Cerebellum (tissue), 4 donors: ENCODE measurements at places on chromosomes 5 and 9.

DNA sequence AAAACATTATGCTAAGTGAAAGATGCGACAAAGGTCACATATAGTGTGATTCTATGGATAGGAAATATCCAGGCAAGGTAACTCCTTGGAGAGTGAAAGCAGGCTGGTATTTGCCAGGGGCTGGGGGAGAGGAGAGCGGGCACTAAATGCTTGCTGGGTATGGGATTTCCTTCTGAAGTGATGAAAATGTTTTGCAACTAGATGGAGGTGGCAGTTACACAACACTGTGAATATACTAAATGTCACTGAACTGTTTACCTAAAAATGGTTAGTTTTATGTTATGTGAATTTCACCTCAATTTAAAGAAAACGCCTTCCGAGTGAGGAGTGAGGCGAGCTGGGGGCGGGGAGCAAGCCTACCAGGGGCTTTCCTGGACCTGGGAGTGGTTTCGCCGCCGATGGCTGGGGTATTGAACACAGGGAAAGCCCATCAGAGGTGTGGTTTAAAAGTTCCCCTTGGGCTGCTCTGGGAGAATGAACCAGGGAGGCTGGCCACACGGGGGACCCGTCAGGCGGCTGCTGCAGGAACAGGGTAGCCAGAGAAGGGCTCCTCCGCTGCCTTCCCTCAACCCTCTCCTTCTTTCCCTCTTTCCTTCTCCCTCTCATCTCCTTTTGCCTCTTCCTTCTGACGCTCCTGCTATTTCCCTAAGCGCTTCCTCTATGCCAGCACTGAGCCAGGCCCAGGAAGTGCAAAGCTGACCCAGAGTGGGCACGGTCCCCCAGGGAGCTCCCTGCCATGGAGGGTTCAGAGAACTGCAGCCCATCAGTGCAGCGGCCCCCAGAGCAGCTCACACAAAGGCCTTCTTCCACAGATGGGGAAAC is 4.9 kb downstream of the AKNA start:
- no peak for DNase-seq

DNA sequence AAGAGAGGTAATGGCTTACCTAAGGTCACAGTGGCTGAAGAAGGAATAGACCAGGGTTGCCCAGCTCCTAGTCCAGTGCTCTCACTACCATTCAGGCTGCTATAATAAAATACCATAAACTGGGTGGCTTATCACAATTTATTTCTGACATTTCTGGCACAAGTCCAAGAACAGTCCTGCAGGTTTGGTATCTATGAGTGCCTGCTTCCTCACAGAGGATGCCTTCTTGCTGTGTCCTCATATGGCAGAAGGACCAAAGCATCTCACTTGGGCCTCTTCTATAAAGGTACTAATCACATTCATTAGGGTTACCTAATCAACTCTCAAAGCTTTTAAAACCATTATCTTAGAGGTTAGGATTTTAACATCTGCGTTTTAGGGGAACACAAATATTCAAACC is 17.2 kb downstream of the STARD4 start:
- DNase-seq, result peak; percentile 40

DNA sequence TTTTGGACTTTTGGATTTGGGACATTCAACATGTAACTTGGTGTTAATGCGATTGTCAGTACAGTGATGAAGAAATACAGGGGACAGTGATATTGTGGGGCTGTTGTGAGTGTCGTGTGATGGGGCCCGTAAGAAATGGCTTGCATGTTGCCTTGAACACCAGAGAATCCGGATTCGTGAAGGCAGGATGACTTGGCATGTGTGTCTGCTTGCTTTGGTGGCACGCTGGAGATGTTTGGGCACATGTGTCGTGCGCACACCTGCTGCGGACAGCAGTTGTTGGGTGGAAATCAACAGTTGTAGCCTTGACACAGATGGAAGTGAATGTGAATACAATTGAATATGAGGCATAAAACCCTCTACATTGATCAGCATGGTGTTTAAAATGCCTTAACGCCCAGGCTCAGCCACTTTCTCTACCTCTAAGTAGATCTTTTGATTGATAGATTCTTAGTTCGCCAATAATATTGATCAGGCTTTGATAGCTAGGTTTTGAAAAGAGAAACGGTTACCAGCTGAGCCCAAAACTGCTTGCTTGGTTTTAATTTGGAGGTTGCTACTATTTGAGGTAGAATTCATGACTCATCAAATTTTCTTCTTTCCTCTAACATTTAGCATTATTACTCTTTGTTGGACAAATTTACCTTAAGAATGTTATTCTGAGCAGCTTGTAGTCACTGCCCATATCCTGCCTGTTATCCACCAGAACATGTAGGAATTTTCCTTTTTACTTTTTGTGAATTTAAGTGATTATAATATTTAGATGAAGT is 94.4 kb downstream of the TRIO start:
- DNase-seq, result no peak

DNA sequence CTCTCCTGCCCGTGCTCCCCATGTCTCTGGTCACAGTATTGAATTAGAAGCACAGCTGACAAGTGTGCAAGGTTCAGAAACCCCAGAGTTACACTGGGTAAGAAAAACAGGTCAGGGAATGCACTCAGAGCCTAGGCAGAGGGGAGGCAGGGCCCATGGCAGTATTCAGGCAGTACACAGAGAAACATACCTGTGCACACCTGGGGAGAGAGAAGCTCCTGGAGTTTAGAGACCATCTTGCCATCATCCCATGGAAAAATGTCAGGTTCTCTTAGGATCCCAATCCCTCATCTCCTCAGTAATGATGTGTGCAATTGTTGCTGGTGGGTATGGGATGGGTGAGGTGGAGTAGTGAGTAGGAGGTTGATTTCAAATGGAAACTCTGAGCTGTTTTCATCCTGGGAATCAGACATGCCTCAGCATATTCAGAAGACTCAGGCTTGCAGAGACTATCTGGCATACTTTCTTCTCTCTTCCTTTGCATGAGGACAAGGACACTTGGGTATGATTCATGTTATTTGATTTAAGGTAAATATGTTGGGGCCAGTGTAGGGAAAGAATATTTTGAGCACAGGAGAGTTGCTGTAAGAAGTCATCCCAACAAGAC is 228.5 kb downstream of the ESM1 start:
- DNase-seq, result no peak

GRCh38 chr5:97142521-97143254 is at the start of gene LIX1:
Gene LIX1, minus strand, starts transcription at chr5:97142611. Its CDS starts 35 bp downstream, at chr5:97142576.
- DNase-seq, result peak; percentile 36

DNA sequence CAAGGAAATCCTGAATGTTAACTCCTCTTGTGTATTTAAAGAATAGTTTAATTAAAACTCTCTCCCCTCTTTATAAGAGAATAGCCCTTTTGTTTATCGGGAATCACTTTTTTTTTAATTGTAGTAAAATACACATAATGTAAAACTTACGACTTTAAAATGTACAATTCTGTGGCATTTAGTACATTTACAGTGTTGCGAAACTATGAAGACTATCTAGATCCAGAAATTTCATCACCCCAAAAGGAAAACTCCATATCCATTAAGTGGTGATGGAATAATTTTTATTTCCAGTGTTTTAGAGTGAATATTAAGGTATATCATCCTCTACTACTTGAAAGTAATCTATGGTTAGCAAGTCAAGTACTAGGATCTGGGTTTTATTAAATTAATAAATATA is 36.8 kb downstream of the KDM3B start:
- DNase-seq, result no peak

DNA sequence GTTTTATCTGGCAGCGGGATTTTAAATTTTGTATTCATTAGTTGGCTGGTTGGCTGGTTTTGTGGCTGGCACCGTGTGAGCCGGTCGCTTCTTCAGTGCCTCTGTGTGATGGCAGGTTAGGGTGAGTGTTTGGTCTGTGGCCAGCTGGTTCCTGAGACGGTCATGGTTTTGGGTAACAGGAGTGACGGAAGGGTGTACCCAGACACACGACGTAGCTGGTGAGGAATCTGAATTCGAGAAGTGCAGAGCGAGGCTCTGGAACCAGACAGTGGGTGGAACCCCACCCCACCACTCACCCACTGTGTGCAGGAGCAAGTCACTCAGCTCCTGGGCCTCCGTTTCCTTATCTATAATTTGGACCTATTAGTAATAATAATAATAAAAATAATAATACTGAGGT is 2.7 kb downstream of the BTNL9 start:
- no peak for DNase-seq

GRCh38 chr5:66281294-66281693 is 137.2 kb downstream of the SREK1 start:
- no peak for DNase-seq

- DNase-seq, result no peak
Observed at GRCh38 chr9:132283165-132283564, 71.6 kb downstream of the SETX start.

GRCh38 chr9:106878081-106878837 is 15.3 kb downstream of the ZNF462 start:
- no peak for DNase-seq

- DNase-seq, result no peak
Observed at GRCh38 chr9:29514862-29515261, 1941.6 kb upstream of the C9orf72 start.

- no peak for DNase-seq
Observed at GRCh38 chr5:84791730-84792129, 407.1 kb upstream of the EDIL3 start.

DNA sequence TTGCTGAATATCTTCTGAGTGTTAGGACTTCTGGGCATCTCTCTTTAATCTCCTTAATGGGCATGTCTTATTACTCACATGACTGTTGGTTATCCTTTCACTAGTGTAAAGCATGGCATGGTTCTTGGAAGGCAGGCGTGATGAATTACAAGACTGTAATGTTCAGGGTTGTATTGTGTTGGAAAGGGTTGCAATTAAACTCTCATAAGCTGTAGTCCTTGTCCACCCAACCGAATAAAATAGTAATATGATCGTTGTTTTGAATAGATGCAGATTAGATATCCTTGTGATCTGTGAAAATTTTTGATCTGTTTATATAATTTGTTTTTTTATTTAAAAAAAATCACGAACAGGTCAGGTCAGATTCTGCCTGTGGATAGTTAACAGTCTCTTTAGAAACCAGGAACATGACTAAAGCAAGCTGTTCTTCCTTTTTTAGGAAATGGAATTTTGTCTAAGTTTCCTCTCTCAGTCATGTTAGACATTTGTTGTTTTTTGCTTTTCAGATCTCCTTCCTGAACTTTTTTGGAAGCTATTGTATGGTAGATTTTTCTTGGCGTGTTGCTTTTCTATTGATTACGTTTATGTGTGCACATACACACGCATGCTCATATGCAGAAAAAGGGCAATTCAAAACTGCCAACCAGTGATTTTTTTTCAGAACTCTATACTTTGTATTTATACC is 121.8 kb downstream of the ARHGEF28 start:
- no peak for DNase-seq
